ENCODE measurements at places on chromosomes 3 and 15.

DNA sequence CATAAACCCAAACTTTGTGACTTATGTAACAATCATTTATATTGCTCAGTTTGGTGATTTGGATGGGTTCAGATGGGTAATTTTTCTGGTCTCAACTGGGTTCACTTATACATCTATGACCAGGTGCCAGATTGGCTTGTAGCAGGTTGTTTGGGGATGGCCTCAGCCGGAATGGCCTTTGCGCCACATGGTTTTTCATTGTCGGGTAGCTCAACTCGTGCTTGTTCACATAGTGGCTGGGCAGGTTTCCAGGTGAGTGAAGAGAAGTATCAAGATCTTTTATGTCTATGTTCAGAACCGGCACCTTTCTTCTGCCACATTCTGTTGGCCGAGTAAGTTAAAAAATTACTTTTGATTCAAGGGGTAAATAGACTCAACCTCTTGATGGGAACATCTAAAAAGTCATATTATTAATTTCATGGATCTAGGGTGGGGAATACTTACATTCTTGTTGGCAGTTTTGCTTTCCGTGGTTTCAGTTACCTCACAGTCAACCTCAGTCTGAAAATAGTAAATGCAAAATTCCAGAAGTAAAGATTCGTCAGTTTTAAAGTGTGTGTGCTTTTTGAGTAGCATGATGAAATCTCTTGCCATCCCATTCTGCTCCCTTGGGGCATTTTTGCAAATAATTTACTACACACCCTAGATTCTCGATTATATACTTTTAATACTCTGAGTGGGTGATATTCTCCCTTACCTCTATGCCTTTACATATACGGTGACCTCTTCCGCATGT is 745.7 kb upstream of the CCDC54 start:
- DNase-seq, result no peak

- DNase-seq, result peak; percentile 14
Measured at GRCh38 chr3:66338927-66339326, 118.1 kb downstream of the SLC25A26 start.

- no peak for DNase-seq
Measured at GRCh38 chr3:188488801-188489200, 334.8 kb downstream of the LPP start.

DNA sequence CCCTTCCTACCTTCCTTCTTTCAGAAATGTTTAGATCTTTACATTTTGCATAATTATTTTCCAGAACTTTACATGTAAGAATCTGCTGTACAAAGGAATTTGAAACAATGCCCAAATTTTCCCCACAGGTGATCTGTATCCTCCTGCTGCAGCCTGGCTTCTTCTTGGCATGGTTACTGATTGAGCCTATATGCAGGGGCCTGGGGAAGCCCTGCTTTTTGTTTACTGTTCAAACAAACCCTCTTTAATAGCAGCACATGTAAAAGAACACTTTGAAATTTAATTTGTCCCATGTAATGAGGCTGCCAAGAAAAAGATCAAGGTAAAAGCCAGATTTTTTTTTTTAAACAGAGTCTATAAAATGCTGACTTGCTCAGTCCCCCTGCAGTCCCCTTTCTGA is 432.2 kb downstream of the TUSC7 start:
- DNase-seq, result no peak

- DNase-seq, result no peak
Measured at GRCh38 chr15:46555547-46555946, 920.7 kb downstream of the SQOR start.

DNA sequence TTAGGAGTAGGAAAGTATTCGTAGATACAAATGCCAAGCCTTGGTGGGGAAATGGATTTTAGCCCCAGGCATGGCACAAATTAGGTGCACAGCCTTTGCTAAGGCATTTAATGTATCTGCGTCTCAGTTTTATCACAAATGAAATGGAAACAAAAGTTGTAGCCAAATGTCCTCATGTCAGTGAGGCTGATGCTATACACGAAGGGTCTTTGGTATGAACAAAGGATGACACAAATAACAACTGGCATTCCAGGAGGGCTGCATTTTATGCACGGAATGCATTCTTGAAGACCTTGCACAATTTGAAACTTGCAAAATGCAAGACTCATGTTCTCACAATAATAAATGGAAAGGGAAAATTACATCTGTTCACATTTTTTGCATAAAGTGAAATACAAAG is 181.9 kb downstream of the SV2B start:
- DNase-seq, result no peak

DNA sequence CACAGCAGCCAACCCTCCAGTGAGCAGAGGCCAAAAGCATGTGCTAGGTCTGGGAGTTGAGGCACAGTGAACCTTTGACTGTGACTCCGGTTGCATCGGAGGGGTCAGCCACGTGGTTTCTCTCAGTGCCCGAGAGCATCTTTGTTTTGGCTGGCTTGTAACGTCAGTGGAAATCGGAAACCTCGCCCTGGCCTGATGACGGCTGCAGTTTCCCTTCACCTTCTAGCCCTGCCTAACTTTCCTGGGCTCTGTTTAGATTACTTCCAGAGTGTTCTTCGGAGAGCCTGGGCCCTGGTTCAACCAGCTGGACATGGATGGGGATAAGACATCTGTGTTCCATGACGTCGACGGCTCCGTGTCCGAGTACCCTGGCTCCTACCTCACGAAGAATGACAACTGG is 56.6 kb downstream of the MESD start:
- no peak for DNase-seq

DNA sequence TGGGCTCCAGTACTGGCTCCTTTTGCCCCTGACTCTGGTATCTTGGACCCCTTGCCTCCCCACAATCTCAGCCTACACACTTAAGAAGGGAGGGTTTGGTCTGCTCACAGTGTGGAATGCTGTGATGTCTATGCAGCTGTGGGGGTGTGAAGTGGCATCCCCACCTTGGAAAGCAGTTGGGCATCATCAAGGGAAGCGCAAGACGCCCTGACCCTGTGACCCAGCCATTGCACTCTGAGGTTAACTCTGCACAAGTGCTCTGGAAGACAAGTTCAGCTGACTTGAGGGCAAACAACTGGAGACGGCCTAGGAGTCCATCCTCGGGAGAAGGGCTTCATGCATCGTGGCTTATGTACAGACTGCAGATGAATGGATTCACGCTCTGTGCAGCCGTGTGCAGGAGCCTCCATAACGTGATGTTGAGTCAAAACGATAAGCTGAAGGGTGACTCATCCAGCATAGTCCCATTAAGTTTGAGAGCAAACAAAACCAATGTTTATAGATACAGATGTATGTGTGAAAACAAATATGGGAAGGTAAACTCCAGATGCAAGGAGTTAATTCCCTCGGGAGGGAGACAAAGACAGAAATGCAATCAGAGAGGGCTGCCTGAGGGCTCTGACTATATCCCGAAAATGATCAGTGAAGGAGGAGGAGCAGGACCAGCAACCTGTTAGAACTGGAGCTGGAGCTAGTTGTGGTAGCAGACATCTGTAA is 86.8 kb downstream of the LSM3 start:
- peak; percentile 65 for DNase-seq

DNA sequence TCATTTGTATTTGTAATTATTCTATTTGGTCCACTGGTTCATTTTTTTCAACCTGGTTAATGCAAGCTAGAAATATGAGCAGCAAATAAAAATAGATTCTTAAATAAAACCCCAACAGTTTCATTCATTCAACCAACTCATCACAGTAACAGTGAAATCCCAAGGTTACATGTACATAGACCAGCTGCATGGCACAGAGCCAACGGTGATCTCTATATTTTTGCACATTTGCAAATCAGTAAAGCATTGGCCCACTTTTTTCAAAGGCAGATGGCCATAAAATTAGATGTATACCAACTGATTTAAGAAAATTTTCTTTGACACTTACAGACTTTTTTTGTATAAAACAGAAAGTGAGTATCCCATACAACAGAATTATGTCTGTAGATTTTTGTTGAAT is 49.3 kb downstream of the STRIT1 start:
- no peak for DNase-seq

GRCh38 chr3:10519236-10519635 is 13.8 kb upstream of the ATP2B2 start:
- no peak for DNase-seq

DNA sequence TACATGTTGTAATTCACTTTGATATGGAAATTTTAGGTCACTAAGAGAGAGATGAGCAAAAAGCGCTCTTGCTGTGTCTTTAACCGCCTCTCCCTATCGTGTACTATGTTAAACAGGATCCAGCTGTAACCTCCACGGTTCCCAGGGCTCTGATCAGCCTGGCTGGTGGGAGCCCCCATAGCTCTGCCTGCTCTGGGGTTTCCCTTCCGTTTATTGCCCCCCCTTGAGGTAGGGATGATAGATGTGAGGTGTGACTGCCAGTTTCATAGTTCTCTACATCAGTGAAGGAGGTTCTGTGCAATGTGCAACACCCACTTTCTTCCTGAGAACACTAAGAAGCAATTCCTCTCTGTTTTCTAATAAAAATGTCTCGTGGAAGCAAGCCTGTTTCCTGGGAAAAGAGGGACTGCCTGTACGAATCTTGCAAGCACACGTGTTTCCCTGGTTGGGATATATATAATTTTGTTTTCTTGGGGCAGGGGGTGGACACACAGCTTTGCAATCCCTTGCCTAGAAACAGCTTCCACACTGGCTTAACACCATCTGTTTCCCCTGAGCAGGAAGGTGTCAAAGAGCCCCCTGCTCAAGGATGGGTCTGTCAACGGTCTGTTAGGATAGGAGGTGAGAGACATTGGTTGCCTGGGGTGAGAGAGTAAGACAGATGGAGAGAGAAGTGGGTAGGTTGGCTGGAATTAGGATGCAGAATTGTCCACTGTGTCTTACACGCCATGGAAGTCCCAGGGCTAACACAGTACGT is 23.8 kb downstream of the CORO2B start:
- no peak for DNase-seq

DNA sequence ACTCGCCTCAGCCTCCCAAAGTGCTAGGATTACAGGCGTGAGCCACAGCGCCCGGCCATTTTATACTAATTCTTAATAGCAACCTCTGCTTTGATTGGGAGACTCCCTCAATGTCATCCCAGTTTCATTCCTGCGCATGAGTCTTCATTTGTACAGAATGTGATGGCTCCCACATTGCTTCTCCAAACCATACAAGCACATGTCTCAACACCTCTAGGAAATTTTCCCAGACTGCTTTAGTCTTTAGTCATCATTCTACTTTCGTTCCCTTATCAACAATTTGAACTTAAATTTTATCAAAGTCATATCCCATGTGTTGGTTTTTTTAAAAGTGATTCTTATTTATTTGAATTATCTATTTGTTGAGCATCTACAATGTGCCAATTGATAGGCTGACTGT is 58.1 kb downstream of the SNX4 start:
- DNase-seq, result peak; percentile 25

GRCh38 chr15:60419753-60420152 is 22.0 kb upstream of the ANXA2 start:
- no peak for DNase-seq

DNA sequence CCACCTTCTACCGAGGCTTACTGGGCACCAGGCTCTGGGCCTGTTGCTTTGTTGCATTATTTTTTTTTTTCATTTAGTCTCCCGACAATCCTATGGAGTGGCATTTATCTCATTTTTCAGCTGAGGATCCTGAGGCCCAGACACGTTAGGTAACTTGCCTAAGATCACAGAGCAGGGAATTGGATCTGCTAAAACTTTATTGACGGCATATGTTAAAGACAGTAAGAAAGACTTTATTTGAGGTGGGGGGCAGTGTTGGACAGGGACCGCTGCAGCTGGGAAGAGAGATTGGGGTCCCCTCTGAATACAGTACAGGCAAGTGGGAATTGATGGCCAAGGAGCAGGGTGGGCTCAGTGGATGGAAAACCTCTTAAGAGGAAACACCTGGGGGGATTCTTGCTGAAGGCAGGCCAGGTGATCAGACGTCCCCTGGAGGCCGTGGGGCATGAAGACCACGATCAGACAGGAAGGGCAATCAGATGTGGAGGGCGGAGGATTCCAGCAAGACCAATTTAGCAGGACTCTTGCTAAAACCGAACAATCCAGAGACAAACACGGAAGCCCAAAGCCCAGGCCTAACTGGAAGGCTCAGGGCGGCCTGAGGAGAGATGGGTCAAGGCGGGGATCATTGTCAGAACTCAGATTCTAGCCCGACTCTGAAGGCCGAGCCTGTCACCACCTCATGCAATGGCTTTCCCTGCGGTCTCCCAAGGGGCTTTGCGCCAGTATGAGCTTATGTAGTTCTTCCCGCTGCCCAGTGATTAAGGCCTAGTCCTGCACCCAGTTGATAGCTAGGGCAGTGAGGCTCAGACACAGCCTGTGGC is 53.7 kb downstream of the RGMA start:
- DNase-seq, result no peak

GRCh38 chr3:56094170-56094569 is 374.1 kb downstream of the ERC2 start:
- DNase-seq, result no peak

GRCh38 chr15:89430530-89431341 is 65.6 kb downstream of the RHCG start:
- no peak for DNase-seq

- peak; percentile 19 for DNase-seq
Measured at GRCh38 chr3:156382458-156383346, 172.2 kb downstream of the SSR3 start.

DNA sequence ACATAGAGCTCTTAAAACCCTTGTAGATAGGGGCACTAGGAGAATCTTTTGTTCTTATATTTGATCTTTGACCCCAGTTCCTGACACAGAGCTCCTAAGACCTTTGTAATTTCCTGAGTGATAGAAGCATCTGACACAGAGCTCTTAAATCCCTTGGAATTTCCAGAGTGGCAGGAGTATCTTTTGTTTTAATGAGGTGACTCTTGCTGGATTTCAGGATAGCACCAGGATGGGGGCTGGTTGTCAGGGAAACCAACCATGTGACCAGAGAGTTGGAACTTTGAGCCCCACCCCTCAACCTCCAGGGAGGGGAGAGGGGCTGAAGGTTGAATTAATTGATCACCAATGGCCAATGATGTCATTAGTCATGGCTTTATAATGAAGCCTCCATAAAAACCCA is 47.6 kb upstream of the ST8SIA2 start:
- no peak for DNase-seq

GRCh38 chr3:13023971-13024764 is 49.1 kb downstream of the IQSEC1 start:
- no peak for DNase-seq

GRCh38 chr3:60933824-60934223 is 317.4 kb downstream of the FHIT start:
- DNase-seq, result no peak

GRCh38 chr3:153495422-153495821 is 333.4 kb downstream of the RAP2B start:
- no peak for DNase-seq

DNA sequence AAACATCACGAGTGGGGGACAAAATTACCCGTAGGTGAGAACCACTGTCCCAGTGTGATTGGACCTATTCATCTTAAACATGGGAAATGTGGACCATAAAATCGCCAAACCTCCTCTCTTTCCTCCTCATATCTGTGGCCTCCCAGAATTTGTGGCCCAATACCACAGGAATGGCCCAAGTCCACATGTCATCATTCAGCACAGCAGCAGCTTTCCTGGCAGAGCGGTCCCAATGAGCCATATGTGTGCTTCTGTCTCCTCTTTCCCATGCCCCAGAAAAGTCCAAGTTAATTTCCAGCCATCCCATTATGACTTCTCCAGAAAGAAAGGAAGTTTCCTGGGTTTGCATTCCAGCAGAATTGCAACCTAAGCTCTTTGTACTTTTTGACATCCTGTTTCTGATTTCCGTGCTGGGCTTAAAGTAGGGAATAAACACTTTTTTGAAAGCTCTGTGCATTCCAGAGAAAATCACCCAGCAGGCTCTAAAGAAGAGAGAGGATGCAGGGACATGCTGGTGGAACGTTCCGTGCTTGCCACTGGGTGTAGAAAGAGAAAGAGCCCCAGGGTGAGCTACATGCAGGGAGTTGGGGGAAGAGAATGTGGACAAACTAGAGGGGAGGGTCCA is 259.4 kb upstream of the PROK2 start:
- DNase-seq, result no peak
